Heart right ventricle (tissue), 16 donors: ENCODE measurements at places on chromosomes 12 and 14. TPM values are rescaled to one million over a fixed set of nuclear protein-coding genes. Genes with fewer than 3 reads are reported as not detected.

- peaks cover 23% of the 10 kb centered on the region for H3K27me3 ChIP-seq
- no peak for DNase-seq
- peaks cover 4% of the 10 kb centered on the region for H3K4me1 ChIP-seq
- H3K27ac ChIP-seq, result no peak overlapping the region
- no peak overlapping the region for H3K4me3 ChIP-seq
- H3K36me3 ChIP-seq, result no peaks in the 10 kb centered on the region
These were observed 2.2 kb downstream of the PLEKHG6 start for GRCh38 chr12:6312529-6313325.

GRCh38 chr12:15634010-15634683, 155.0 kb downstream of the EPS8 start:
- H3K4me3 ChIP-seq, result no peak overlapping the region
- no peaks in the 10 kb centered on the region for H3K36me3 ChIP-seq
- no peaks in the 10 kb centered on the region for H3K27me3 ChIP-seq
- peaks cover 30% of the 10 kb centered on the region for H3K4me1 ChIP-seq
- DNase-seq, result no peak

DNA sequence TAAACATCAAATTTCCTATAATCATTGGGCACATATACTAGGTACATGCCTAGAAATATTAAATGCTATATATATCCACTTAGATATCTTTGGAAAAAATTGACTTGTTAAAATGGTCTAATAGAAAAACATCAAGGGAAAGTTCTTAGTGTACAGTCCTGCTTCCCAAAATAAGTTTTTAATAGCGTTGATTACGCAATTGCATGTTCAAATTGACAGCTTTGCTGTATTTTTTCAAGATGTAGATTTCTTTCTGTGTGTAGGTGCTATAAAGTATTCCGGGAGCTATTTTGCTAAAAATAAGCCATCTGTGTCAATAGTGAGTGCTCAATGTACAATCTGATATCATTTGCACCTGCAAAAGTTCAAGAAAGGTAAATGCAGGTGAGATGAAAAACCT, 463.9 kb upstream of the ATP2B1 start:
- H3K27me3 ChIP-seq, result no peaks in the 10 kb centered on the region
- H3K4me3 ChIP-seq, result no peak overlapping the region
- no peak for DNase-seq
- H3K4me1 ChIP-seq, result no peaks in the 10 kb centered on the region
- no peak overlapping the region for H3K27ac ChIP-seq

- H3K27me3 ChIP-seq, result no peaks in the 10 kb centered on the region
- no peaks in the 10 kb centered on the region for H3K36me3 ChIP-seq
- H3K4me1 ChIP-seq, result peaks cover 38% of the 10 kb centered on the region
- no peak overlapping the region for H3K4me3 ChIP-seq
These were observed 1.9 kb upstream of the DYNC1H1 start for GRCh38 chr14:101962503-101962874.

GRCh38 chr14:72699852-72700257, 194.0 kb downstream of the DPF3 start:
- H3K27ac ChIP-seq, result no peak overlapping the region
- DNase-seq, result no peak
- H3K4me1 ChIP-seq, result peaks cover 35% of the 10 kb centered on the region
- no peaks in the 10 kb centered on the region for H3K36me3 ChIP-seq
- H3K27me3 ChIP-seq, result no peaks in the 10 kb centered on the region

DNA sequence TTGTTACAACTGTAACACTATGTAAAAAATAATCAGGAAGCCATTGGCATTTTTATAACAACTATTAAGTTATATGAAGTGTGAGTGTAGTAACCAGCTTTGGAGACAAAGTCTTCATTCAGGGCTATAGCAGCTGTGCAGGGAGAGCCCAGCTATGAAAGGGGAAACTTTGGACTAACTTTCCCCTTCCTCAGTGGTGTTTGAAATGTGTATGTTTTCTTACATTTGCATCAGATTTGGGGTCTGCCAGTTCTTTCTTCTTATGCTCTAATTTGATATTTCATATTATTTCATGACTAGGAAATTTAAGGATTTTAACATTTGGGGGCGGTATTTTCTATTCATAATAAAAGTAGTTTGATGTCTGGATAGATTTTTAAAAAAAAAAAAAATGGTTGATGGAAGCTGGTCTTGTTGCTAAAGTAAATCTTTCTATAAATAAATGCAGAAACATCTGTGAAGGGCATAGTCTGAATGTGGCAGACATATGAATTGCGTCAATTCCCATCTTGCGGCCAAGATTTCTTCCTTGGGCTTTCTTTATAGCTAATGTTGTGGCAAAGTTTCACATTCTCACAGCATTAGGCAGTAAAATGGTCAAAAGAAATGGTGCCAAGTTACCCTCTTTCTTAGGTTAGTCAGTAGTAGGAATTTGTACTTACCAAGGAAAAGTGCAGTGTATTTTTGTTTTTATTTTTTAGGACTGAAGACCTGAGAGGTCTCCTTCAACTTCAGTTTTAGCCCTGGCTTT, 35.6 kb downstream of the RASSF8 start:
- H3K27me3 ChIP-seq, result no peaks in the 10 kb centered on the region
- H3K4me1 ChIP-seq, result peaks cover 32% of the 10 kb centered on the region
- DNase-seq, result no peak
- H3K27ac ChIP-seq, result no peak overlapping the region

DNA sequence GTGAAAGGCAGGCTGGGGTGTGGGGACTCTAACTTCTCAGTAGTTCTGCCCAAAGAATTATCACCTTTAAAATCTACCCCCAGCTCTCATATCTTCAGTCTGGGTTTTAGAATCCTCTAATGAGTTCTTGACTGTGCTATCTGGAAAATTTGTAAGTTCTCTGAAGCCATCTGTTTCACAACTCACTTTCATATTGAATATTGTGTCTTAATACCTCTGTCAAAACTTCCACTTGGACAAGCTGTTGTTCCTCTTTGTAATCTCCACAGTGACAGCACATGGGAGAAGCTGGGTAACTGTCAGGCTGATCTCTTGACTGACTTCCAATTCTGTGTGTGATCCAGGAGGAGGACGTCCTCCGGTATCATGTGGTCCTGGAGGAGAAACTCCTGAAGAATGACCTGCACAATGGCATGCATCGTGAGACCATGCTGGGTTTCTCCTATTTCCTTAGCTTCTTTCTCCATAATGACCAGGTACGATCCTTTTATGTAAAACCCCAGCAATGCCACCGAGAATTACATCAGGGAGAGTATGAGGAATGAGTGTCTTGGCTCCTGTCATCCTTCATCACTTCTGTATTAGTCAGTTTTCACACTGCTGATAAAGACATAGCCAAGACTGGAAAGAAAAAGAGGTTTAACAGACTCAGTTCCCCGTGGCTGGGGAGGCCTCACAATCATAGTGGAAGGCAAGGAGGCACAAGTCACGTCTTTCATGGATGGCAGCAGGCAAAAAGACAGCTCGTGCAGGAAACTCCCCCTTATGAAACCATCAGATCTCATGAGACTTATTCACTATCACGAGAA, 111.9 kb downstream of the STAB2 start:
- H3K4me3 ChIP-seq, result no peak overlapping the region
- no peaks in the 10 kb centered on the region for H3K36me3 ChIP-seq
- no peak overlapping the region for H3K27ac ChIP-seq
- no peaks in the 10 kb centered on the region for H3K4me1 ChIP-seq
- H3K27me3 ChIP-seq, result peaks cover 4% of the 10 kb centered on the region
- DNase-seq, result no peak

PAWR gene
- 15.5 TPM for total RNA-seq

KLHL33 gene
- total RNA-seq, result 0.77 TPM

OR6J1 gene
- not detected for total RNA-seq

VASH1 gene
- total RNA-seq, result 14.0 TPM

TMEM30B gene
- total RNA-seq, result 1.2 TPM

ADAMTS20 gene
- total RNA-seq, result not detected

TTC7B gene
- 70.3 TPM for total RNA-seq
